Nephron progenitor cell (in vitro differentiated cells): ENCODE measurements at places on chromosomes 2 and 18.

GRCh38 chr2:188713961-188714360, 260.2 kb upstream of the COL3A1 start:
- no peak for DNase-seq

DNA sequence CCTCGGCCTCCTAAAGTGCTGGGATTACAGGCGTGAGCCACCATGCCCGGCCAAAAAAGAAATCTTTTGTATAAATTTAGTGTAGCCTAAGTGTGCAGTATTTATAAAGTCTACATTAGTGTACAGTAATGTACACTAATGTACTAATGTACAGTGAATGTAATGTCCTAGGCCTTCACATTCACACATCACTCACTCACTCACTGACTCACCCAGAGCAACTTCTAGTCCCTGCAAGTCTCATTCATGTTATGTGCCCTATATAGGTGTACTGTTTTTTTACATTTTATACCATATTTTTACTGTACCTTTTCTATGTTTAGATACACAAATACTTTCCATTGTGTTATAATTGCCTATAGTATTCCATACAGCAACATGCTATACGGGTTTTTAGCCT, 254.9 kb downstream of the MYO3B start:
- no peak for DNase-seq

DNA sequence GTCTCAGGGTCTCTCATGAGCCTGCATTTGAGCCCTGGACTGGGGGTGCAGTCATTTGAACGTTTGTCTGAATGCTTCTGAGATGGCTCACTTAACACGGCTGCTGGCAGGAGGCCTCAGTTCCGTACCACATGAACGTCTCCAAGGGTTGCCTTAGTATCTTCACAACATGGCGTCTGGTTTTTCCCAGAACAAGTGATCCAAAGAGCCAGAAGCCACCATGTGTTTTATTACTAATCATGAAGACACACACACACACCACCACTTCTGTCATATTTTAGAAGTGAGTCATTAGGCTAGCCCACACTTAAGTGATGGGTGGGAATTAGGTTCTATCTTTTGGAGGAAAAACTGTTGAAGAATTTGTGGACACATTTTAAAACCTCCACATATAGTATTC, 15.0 kb upstream of the MYO1B start:
- DNase-seq: no peak

- no peak for DNase-seq
Observed at GRCh38 chr2:107685421-107685986, 141.2 kb upstream of the RGPD4 start.

- DNase-seq: no peak
Observed at GRCh38 chr2:73022024-73022568, 49.4 kb downstream of the SFXN5 start.

GRCh38 chr2:240551811-240552210, 6.0 kb downstream of the ANKMY1 start:
- DNase-seq: no peak

DNA sequence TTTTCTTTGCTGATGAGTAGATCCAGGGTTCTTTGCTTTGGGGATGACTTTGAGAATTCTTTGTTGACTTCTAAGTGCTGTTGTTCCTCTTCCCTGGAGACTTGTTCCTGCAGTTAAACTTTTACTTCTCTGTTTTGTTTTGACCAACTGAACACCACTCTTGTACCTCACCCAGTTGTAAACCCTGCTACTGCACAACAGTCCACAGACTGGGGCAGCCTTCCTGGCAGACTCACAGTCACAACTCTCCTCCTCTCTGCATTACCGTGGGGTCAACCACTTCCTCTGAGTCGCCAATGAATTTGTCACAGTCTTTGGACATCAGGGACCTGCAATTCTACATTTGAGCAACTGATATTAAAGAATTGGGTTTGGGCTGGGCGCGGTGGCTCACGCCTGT, 3.8 kb upstream of the SLC8A1 start:
- DNase-seq: no peak

DNA sequence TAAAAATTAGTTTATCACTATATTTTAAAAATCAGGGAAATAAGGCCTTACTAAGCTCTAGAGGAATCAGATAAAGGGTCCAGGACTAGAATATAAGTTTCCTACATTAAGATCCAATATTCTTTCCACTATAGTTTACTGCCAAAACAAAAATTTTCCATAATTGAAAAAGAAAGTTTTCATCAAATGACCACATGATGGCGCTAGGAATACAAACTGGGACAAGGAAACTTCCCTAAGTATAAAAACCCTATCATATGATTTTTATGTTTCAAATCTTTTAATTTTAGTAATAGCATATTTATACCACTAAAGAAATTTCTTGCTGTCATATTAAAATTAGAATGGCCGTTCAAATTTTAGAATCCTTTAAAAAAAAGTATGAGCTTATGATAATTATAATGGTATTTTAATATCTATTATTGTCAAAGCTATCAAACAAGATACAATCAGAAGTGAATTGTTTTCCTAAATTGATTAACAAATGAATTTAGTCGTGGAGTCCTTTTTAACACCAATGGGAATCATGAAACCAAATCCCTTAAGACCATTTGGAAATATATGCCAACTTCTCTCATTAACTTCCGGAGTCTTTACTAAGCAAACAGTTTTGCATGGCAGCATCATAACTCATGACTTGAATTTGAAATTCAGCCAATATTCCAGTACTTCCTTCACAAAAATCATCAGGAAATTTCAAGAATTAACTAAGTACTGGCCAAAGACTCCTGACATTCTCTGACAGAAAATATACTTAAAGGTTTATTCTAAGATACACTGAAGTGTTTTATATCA, 70.3 kb downstream of the SCN1A start:
- no peak for DNase-seq

DNA sequence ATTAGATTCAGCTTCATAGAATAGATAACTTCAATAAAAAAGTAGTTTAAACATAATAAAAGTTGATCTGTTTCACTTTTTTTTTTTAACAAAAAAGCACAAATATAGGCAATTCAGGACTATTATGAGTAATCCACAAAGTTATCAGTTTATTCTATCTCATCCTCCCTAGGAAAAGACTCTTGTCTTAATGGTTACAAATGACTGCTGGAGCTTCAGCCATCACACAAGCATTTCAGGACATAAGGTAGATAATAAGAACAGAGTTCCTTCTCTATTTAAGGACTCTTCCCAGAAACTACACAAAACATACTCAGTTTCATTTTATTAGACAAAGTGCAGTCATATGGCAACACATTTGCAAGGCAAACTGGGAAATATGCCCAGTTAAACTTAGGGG, 357.6 kb upstream of the SETBP1 start:
- DNase-seq: no peak

DNA sequence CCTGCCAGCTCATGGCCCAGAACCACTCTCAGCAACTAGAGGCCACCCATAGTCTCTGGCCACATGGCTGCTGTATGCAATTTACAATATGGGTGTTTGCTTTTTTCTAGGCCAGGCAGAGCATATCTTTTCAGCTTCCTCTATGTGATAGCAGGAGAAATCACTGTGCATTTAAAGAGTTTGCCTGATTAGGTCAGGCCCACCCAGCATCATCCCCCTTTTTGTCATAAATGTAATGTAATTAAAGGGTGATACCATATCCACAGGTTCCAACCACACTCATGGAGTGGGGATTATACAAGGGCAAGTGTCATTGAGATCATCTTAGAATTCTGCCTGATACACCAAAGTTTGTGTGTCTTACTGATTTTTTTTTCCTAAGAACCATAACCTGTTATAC, 71.7 kb upstream of the TTC21B start:
- no peak for DNase-seq

DNA sequence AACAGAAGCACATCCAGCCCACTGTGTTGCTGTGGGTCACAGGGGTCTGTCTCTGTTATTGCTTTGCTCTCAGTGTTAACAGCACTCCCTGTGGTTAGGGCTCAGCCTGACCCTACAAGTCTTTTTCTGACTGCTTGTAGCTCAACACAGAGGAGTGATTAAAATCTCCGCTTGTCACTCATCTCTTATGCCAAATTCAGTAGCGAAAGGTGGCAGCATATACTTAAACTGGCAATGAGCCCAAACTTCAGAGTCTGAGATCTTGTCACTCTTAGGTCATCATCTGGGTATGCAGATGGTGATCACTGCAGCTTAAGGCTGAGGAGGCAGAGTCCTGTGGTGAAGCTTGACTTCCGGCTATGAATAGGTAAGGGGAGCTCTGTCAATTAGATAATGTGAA, 63.3 kb upstream of the CSRNP3 start:
- DNase-seq: peak; percentile 11

GRCh38 chr2:187208199-187208785, 239.8 kb downstream of the CALCRL start:
- no peak for DNase-seq

DNA sequence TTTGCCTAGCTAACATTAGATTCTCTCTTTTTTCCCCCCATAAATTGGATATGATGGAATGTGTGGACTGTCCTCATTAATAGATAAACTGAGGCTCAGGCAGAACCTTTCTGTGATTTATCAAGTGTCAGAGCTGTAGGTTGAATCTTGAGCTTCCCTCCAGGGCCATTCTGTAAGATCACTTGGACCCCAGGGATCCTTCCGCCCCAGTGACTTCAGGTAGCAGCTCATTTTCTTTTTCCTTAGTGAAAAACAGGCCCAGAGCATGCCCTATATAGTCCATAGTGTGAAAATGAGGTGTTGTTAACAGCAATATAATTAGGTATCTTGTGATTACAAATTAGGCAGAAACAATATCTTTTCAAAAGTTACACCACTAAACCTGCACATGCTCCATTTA, 269.7 kb downstream of the ZNF385B start:
- DNase-seq: no peak

DNA sequence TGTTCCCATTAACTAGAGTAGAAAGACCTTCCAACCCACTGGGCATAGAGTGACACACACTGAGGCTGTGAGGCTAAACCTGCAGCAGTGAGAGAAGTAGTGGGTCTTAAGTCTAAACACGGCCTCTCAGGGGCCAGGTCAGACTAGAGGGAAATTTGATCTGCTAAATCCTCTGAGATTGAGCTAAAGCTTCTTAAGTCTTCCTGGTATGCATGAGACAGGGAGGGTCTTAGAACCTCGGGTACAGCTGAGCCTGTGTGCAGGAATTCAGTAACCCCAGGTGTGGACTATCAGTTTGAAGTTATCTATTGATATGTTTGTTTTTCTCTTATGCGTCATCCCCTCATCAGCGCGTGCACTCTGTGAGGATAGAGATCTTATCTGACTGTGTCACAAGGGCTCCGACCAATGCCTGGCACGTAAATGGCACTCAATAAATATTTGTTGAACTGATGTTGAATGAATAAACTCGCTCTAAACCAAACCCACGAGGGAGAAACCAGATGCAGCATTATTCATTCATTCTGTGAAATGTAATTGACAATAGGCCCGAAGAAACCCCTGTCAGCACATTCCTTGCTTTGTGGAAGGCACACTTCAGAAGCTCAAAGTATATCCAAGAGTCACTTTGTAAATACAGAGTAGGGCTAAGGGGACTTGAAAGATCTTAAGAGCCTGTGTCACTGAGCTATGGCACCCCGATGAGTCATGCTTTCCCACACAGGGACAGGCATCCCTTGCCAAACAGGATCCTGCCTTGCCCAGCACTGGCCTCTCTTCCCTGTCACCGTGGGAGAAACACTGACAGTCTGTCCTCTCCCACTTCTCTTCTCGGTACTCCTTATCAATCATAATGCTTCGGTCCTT, 21.7 kb upstream of the RAB10 start:
- DNase-seq: no peak

- no peak for DNase-seq
Observed at GRCh38 chr2:158600155-158600802, 143.5 kb downstream of the PKP4 start.

DNA sequence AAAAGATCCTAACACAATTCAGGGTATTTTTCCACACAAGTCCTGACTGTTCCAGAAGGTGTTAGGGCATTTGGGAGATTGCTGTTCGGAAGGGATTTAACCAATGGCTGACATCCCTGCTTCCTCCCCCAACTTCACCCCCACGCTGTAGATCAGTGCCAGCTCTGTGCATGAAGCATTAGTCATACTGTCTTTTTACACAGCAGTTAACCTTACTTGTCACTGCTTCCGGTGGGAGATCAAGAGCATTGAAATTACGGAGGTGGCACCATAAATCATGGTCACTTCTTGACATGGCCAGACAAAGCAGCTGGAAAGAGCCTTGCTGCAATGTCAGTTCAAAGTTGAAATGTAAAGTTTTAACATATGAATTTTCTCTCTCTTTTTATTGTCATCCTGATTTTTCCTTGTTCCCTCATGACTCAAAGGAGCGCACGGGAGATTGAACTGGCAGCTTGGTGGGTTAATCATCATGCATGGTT, 70.2 kb downstream of the HRH4 start:
- peak; percentile 29 for DNase-seq

DNA sequence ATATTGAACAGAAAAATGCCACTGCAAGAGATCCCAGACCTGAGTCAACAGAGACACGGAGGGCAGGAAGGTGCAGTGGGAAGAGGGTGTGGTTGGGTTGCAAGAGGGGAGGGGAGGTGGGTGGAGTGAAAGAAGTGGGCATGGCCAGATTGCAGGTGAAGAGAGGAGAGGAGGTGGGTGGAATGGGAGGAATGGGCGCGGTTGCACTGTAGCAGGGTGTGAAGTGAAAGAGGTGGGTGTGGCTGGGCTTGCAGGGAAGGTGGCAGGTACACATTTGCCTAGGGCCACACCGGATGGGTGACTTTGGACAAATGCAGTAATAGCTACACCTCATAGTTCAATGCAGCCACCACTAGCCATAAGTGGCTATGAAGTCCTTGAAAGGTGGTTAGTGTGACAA, 71.1 kb downstream of the DOCK10 start:
- no peak for DNase-seq

DNA sequence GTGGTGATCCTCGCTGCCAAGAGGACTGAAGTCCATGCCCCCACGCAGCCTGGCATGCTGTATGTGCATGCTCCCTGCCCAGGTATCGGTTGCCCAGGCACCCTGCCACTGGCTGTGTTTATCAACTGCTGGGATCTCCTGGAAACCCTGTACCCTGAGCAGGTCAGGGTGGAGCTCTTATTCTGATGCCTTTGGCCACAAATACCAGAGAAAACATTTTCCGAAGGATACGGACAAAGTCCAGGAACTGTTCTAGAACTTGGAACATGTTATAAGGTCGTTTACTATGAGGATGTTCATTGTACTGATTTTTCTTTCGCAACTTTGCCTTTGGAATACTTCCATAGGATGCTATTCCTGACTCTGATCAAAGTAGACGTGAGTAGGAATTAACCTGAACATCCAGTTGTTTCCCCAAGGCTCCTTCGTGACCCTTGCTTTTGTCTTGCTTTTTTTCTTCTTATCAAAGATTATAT, 55.2 kb downstream of the TMEM17 start:
- no peak for DNase-seq
